ENCODE measurements at places on chromosomes 3 and 15.

DNA sequence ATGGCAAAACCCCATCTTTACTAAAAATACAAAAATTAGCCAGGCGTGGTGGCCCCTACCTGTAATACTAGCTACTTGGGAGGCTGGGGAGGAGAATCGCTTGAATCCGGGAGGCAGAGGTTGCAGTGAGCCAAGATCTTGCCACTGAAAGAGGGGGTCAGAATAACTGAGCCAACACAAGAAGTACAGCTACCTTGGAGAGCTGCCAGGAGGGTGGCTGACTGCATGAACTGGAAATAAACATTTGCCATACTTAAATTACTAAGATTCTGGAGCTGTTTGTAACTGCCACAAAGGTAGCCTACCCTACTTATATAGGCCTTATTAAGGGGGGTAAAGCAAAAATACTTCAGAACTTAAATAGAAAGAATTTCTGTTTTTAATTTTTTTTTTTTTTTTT lies 15.4 kb upstream of the PIK3CB start:
- DNase-seq: no peak

GRCh38 chr3:150965436-150965835 lies 7.1 kb downstream of the CLRN1 start:
- no peak for DNase-seq

- no peak for DNase-seq
Observed at GRCh38 chr15:34993412-34993811, 5.3 kb upstream of the ZNF770 start.

- no peak for DNase-seq
Observed at GRCh38 chr15:63698692-63699091, 101.5 kb downstream of the FBXL22 start.

- no peak for DNase-seq
Observed at GRCh38 chr3:108346301-108347227, 50.2 kb downstream of the HHLA2 start.

GRCh38 chr3:71492974-71493771 lies 90.4 kb downstream of the FOXP1 start:
- no peak for DNase-seq

- DNase-seq: no peak
Observed at GRCh38 chr3:131705558-131706051, 202.8 kb upstream of the MRPL3 start.

DNA sequence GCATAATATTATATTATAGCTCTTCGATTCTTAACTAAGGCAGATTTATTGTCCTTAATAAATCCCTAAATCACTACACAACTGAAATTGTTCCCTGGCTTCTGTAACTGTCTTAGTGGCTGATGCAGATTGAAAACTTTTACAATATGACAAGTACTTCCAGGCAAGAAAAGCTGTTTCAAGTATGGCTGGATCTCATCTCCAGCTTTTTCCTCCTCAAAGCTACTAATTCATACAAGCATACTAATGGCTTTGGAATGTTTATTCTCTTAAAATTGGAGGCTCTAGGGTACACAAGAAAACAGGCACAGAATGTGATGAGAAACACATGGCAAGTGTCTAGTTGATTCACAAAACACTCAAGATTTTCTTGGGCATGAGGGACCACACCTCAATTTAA lies 351.5 kb upstream of the ICE2 start:
- no peak for DNase-seq

DNA sequence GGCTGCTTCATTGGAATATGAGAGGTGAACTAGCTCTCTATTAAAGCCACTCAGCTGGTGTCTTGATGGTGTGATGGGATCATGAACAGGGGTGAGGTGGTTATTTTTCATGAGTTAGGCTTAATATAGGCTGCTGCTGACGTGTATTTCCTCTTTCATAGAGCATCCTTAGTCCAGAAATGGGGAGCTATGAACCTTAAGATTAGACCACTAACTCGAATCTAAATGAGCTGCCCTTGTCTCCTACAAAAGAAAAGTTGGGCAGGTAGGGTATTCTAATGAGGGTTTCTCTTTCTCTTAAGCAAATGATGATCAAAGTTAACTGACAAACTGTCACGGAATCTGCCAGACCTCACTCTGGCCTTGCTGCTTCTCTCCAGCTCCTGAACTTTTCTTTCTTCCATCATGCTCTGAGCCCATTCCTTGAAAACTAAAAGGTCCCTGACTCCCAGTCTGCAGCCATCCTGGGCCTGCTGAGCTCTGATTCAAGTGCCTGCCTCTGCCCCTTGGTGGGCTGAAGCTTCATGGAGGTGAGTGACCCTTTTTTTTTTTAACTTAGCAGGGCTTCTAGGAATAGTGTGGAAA lies at the start of gene TRIM69:
TRIM69 (plus strand) TSS at position 348 of the 585 bp plus-strand sequence; CDS start at position 525, 177 bp downstream.
- no peak for DNase-seq

DNA sequence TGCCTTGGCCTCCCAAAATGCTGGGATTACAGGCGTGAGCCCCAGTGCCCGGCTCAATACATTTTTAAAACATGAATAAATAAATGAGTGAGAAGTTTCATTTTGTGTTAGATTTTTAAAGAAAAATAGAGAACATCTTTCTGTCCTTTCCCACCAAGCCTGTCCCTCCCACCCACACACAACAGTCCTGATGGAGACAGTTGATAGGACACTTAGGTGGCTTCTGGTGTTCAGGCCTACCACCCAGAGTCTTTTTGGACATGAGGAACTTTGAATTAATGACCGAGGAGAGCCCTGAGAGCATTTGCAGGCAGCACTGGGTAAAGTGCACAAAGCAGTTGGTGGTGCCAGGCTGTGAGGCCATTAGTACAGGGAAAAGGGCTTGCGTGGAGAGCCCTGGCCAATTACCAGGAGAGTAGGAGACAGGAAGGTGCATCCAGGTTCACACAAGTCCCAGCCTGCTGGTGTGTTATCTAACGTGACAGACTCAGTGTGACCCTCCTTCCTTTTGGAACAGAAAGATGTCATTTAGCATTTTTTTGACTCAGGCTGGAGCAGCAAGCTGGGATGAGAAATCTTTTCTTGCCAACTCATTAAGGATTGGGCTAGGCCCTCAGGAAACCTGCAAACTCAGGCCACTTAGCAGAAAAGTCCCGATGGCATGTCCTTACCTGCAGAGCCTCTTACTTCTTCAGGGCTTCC lies 103.6 kb downstream of the PDCD6IP start:
- no peak for DNase-seq

GRCh38 chr15:67831363-67831762 lies 6.1 kb downstream of the SKOR1 start:
- DNase-seq: no peak

DNA sequence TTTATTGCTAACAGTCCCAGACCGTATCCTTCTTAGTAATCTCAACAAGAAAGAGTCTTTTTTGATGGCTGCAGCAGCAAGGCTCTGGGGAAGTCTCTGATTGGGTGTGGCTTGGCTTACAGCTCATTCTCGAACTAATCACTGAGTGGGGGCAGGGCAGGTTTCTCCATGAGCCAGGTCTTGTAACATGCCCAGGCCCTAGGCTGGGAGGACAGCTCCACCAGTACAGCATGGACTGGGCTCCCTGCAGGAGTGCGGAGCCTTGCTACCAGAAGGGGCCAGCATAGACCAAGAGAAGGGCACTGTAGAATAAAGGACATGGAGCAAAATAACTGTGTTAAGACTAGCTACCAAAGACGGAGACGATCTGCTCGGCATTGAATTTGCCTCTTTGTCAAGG lies 7.2 kb downstream of the CD276 start:
- no peak for DNase-seq

GRCh38 chr3:51271172-51271571 lies 113.9 kb upstream of the MANF start:
- no peak for DNase-seq

DNA sequence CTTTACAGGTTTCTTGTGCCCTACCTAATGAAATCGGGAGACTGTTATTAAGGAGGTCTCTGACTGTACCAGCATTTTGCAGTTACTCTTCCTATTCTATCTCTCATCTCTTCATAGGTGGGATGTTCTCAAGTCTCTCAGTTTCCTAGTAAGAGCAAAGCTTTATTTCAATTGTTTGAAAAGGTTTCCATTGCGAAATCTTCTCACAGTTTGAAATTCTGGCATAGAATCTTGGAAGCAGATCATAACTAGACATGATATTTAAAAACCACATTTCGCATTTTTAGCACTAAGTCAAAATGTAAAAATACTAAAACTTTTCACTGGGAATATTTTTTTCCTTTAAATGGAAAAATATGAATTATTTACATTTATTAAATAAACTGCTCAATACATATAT lies 1311.4 kb downstream of the ROBO2 start:
- DNase-seq: no peak

GRCh38 chr3:16311960-16312451 lies 47.0 kb downstream of the OXNAD1 start:
- DNase-seq: no peak

- no peak for DNase-seq
Observed at GRCh38 chr15:55240125-55240760, 43.5 kb upstream of the RSL24D1 start.

DNA sequence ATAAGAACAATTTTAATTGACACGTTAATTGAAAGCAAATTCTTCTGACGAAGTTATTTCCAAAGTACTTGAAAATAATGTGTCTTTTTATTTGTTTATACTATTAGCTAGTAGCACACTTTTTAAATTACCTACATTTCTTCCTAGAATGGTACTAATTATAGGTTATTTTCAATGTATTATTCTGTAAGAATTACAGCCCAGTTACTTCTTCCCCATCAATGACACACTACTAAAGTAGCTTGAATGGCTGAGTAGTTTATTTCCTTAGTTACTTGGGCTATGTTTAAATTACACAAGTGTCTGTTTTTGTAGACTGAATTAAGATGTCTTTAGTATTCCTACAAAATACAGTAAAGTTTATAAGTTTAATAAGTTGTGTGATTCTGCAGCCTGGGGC lies 217.6 kb upstream of the IL12A start:
- DNase-seq: no peak

GRCh38 chr15:70436428-70436827 lies 326.9 kb downstream of the UACA start:
- no peak for DNase-seq

GRCh38 chr3:46386205-46386604 lies 15.5 kb downstream of the CCR5 start:
- no peak for DNase-seq

GRCh38 chr3:114660124-114660523 lies 366.3 kb downstream of the TIGIT start:
- DNase-seq: no peak

DNA sequence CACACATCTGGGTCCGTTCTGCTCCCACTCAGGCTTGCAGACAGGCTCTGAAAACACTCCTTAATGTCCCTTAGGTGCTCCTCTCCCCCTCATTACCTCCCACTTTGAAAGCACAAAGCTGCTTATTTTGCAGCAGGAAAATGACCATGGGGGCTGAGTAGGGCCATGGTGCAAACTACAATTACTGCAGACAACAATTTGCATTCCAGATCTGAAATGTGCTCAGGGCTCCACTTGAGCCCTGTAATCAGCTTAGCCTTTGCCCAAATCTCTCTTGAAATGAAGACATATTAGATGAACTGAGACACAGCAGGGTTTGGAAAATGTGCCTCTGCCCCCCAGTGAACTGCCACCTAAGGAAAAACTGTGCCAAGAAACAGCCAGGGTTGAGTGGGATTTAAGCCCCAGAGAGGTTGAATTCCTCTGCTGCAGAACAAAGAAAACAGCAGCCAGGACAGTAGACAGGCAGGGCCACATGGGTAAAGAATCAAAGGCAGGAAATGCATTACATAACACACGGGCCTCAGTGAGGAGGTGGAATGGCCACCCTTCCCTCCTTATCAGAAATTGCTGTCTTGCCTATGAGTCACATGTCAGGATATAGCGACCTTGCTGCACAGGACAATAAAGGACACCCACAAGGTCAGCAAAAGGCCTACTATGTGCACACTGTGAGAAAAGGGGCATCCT lies 126.8 kb upstream of the ARHGEF3 start:
- no peak for DNase-seq

- DNase-seq: no peak
Observed at GRCh38 chr3:114714237-114714636, 420.4 kb downstream of the TIGIT start.

- no peak for DNase-seq
Observed at GRCh38 chr15:23869396-23869795, 182.3 kb upstream of the NDN start.

DNA sequence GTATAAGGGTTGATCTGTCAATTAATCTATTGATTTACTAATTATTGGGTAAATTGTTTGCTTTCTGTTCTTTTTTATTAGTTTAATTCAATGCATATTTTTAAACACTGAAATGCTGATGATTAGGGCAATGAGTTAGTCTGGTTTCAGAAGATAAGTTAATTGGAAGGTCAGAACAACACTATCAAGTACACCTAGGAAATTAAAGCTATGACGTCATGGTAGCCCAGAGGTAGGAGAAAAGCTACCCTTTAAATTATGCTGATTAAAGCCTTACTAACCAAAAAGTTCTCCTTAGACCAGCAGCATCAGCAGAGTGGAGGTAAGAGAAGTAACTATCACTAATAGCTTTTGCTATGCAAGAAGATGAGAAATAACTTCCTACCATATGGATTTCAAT lies 770.4 kb upstream of the ARPP21 start:
- no peak for DNase-seq

GRCh38 chr15:78708713-78709260 lies 67.8 kb upstream of the CHRNB4 start:
- DNase-seq: no peak

GRCh38 chr15:52509500-52510245 lies 19.0 kb downstream of the MYO5A start:
- no peak for DNase-seq

DNA sequence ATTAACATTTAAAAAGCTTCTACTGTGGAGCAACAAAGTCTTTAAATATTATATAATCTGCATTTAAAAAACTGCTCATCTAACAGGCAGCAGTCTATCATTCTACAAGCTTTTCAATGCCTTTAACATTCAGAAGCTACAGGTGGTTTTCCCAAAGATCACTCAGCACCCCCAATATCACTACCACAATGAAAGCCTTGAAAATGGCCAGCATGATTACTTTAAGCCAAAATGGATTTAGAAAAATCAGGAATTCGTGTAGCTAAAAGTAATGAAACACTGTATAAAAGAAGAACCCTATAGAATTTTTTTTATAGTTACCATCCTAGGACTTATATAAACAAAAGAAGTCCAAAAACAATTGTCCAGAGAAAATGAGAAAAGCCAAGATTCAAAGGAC lies 400.4 kb downstream of the TIGIT start:
- no peak for DNase-seq

DNA sequence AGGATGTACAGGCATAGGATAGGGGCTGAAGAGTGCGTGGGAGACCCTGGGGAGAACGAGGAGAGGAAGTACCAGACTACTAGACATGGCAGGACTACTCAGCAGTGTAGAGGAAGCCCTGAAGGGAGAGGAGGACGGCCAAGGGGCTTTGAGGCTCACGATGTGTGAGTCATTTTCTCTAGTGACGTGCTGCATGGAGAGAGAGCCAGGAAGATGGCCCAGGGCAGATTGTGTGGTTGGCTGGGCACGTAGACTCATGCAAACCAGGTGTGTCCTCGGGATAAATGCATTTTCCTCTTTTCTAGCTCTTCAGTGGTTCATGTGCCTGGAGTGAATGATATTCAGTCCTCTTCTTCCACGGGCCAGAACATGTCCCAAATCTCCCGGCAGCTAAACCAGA lies 115.0 kb upstream of the ABHD17C start:
- DNase-seq: no peak

DNA sequence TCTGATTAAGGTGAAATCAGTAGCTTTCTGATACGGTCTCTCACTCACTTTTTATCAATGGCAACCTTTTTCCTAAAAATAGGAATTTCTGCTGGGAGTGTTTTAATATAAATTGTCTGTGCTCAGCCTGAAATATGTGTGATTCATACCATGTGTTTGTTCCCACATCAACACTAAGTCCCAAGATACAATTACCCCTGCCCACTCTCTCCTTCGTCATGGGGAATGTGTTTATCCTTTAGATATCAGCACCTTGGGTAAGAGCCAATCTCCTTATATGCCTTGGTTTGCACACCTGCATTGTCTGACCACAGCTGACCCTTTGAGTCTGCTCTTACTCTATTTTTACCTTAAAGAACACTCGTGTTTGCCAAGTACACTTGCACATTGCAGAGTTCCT lies 356.4 kb downstream of the LPP start:
- no peak for DNase-seq
